ENCODE measurements at places on chromosomes 2 and 18.

- peak; percentile 75 for DNase-seq
Observed at GRCh38 chr2:120243211-120243610, 9.4 kb upstream of the RALB start.

GRCh38 chr2:19207452-19207851 lies 151.0 kb downstream of the OSR1 start:
- no peak for DNase-seq

- DNase-seq, result no peak
Observed at GRCh38 chr2:33236482-33237385, 239.7 kb upstream of the RASGRP3 start.

DNA sequence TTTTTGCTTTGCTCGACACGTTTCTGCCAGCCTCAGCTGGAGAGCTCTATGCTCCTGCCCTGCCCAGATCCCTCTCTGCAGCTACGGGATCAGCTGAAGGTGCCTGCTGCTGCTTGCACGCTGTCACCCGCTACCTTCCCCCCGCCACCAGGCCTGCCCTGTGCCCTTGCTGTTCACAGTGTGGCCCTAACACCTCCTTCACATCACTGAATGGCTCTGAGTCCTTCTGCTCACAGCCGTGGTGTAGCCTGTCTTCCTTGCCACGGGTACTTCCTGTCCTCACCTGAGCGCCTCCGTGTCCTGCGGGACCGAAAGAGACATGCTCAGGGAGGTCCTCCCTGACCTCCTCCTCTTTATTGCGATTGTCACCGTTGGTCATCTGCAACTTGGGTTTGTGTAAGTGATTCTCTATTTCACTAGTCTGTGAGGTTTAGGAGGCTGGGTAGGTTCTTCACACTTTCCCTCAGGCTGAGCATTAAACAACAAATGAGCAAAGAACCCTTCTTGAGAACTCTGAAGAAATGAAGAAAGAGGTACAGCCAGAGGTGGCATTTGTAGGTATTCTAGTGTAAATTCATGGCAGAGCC lies 127.5 kb downstream of the NCK2 start:
- no peak for DNase-seq

DNA sequence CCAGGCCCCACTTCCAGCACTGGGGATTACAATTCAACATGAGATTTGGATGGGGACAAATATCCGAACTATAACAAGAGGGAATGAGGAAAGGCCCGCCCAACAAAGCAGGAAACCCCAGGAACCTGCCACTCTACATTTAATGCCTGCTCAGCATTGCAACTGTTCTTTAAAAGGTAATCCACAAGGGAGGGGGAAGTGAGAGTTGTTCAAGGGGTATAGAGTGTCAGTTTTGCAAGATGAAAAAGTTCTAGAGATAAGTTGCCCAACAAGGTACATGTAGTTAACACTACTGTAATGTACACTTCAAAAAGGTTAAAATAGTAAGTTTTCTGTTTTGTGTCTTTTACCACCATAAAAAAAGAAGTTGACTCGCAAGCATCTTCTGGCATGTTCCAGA lies 137.6 kb downstream of the MBD2 start:
- DNase-seq, result no peak

Data from suppressor macrophage treated with lipopolysaccharide for 4 hours (primary cell).